NCI-H1436 (cell line): ENCODE measurements at places on chromosomes 1 and 21.
A peak's percentile ranks its signal among the peaks of the same experiment; 100 is the strongest.

DNA sequence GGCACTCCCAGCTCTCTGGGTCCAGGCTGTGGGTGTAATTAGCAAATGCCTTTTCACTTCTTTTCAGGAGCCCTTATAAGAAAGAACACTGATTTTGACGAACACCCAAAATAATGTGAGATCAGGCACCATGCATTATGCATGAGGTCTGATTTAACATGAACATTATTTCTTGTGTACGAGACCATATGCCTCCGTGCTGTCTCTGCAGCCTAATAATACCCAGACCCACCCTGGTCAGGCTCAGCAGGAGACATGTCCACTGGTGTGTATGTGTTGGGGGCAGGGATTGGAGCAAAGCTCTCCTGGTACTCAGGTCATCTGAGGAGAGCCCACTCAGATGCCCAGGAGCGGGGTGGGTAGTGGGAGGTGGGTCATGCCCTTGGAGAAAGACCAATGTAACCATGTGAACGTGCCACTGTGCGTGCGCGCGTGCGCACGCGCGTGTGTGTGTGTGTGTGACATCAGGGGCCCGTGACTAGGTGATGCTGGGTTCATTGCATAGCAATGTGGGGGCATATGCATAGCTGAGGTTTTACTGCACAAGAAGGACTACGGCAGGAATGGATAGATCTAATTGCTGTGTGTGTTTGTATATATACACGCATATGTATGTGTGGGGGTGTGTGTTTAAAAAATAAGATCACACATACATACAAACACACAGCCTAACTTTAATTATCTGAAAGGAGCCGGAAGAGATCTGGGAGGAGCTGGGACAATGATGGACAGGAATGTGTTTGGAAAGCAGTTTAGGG lies 7.1 kb downstream of the POU3F1 start:
- DNase-seq = no peak

DNA sequence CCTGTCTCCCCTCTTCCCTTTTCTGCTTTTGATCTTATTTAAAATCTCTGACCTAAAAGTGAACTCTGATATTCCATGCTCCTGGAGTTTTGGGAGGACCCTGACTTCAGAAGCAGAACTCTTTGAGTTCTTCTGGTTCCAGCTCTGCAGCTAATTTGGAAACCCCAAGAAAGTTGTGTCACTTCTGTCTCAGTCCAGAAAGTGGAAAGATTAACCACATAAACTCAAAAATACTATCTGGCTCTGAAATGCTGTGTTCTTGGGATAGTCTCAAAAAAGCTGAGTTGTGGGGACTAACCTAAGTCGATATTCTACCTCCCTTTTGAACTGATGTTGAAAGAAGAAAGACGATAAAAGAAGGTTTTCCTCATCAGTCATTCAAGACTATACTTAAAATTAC lies 59.8 kb downstream of the ITPKB start:
- DNase-seq = no peak

- DNase-seq = no peak
These were observed 63.5 kb upstream of the NRIP1 start for GRCh38 chr21:15128267-15128666.

DNA sequence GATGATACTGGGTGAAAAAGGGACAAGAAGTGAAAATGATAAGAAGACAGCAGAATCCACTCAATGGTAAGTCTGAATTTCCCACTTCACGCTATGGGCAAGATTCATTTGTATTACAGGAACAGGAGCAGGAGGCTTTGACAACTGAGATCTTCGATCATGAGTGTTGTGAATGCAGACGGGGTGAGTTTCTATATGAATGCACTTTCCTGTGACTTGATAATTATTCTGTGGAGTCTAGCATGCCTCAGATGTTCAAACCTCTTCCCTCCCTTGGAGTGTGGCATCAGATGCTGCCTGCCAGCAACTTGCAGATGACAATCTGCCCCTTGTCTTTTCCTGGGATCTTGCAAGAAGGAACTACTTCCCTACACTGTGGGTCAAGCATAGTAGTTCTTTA lies 225.4 kb downstream of the HLX start:
- DNase-seq = no peak

- no peak for DNase-seq
These were observed 118.5 kb downstream of the FGGY start for GRCh38 chr1:59415286-59415850.

DNA sequence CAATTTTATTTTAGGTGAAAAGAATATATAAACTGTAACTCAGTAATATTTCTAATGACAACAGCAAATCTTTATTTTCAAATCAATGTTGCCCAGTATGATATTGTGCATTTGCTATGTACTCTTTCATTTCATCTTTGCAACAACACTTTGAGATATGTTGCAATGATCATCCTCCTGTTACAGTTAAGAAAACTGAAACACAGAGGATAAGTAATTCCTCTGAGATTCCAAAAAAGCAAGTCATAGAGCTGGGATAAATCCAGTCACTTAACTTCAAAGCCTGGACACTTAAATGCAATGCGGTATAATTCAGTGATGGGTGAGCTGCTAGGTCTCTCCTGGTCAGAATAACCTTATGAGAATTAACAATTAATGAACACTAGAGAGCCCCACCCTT lies 48.6 kb upstream of the EXO1 start:
- DNase-seq = no peak

DNA sequence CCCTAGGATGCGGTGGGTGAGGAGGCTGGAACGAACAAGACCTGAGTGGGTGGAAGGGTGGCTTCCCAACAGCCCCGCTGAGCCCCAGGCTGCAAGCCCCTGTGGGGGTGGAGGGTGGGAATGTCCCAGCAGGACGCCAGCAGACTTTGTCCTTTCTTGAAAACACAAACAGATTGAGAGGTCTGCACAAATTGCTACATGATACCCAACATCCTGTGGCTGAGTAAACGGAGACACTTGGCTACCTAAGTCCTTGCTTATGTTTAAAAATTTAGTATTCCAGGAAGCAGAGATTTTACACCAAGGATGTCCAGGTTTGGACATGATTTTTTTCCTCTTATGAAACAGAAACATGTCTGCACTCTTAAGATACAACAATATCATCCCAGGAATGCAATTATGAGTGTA lies 11.8 kb upstream of the F3 start:
- DNase-seq = no peak

DNA sequence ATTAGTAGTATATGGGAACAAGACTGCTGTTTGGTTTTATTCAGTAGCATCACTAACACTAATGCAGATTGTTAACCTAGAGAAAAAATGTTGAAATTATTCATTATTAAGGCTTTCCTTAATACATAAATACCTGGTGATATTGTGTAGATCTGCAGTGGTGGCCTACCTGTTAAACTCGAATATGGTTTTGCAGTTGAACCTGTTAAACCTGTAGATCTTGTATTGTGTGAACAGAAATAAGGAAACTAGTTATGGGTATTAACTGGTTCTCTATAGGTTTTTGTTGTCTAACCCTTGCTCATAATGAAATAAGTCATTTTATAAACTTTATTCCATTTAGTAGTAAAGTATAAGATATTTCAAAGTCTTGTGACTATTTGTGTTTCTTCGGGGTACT lies 23.9 kb downstream of the PKN2 start:
- DNase-seq = no peak

- no peak for DNase-seq
These were observed 331.6 kb downstream of the SRGAP2C start for GRCh38 chr1:121516234-121516967.

- DNase-seq = no peak
These were observed at the start of gene KRTAP12-3 for GRCh38 chr21:44657635-44658540. Gene KRTAP12-3 (plus strand): TSS chr21:44657932. CDS start chr21:44657980, 48 bp downstream.

DNA sequence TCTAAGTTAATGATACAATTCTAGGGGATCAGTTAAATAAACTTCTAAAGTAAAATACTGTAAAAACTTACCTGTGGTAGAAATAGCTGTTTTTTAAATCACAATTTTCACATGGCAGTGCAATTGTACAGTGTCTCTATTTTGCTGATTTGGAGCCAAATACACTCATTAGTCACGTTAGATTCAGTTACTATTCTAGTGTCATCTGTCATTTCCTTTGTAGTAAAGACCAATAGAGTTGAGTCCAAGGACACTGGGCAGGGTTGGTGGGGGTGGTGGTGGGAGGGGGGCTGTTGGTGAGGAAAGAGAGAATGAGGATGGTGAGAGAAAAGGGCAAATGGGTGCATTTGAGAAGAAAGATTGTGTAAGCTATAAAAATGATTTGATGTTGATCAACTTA lies 33.6 kb downstream of the CD55 start:
- no peak for DNase-seq

- no peak for DNase-seq
These were observed 52.8 kb downstream of the SDC3 start for GRCh38 chr1:30855686-30856259.

DNA sequence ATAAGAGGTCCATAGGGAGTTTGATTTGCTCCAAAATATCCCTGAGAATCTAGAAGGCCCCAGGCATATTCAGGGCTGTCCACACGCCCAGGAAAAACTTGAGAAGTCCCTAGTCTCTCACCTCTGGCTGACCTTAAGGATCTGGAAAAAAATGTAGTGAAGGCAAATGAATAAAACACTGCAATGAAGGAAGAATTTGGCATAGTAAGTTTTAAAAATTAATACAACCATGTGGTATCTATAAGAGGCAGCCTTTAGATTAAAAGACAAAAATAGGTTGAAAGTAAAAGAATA lies 91.3 kb downstream of the COLGALT2 start:
- DNase-seq = no peak

DNA sequence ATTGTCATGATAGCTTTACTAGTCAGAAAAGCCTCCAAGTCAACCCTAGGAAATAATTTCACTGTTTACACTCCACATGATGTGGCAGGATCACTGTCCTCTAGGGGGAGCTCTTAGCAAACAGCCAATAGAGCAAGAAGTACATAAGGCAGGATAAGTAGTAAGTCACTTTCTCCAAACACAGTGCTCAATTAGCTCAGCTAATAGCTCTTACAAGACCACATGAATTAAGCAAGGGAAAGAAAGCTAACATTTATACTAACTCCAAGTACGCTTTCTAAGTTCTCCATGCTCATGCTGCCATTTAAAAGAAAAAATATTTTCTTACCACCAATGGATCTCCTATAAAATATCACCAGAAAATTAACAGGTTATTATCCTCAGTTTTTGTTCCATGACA lies 66.9 kb upstream of the LRIF1 start:
- DNase-seq = peak; percentile 36

- no peak for DNase-seq
These were observed 1.3 kb downstream of the DENND4B start for GRCh38 chr1:153945131-153945794.

GRCh38 chr1:12158357-12159092 lies 8.3 kb upstream of the TNFRSF1B start:
- no peak for DNase-seq

DNA sequence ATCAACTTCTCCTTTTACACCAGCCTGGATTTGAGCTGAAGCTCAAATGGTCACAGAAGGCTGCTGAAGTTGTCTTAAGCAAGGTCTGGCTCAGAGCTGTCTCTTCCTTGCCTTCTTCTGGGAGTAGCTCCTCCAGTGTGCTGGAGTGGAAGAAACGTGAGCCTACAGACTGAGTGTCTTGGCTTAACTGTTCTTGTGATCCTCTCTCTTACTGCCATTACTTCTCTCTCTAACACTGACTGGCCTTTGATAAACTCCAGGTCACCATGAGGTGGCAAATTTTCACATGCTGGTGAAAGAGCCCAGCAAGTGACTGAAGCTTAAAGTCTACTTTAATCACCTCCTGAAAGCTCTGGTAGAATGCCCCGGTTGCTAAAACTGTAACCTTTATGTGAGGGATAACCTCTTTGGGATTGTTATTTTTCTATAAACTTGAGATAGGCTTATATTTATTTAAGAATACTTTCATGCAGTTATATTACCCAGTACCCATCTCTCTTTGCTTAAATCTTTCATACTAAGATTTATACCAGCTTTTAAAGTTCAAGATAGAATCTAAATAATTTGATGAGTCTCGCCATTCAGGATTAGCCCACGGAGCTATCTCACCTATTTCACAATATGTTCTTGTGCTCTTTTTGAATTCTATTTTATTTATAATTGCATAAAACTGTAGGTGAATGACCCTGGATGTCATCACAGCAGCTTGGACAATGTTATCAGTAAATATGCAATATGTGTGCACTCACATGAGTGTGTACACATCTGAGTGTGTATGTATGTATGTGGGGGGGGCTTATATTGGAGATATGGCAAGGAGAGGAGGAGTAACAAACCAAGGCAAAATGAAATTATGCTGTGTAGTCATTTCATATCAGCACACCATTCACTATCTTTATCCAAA lies 924.0 kb downstream of the LTN1 start:
- DNase-seq = no peak

DNA sequence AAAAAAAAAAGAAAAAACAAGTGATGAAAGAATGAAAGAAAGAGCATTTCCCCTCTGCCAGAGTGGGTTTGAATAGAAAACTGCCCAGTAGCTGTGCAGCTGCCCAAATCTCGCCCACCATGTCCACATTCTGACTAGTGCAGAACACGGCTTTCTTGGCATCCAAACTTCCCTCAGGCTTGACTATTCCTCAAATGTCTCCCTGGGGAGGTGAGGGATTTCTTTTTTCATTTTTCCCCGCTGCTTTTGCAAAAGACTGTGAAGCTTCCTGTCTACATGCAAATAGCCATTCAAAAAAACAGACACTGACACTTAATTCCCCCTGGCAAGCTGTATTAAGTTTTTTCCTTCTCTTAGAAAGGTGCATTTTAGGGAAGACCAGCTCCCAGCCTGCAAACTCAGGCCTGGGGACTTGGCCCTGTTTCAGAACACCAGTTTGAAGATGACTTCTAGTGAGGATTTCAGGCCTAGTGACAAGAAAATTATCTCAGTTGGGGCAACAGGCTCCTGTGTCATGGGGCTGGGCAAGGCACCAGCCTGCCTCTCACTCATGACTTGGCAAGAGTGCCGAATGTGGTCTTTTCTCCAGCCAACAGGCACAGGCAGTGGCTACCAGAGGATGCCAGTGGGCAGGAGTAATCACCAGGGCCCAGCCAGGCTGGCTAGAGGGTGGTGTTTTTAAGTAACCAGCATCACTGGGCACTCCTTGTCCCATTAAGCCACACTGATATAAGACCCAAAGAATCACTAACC lies 178.1 kb upstream of the NFIA start:
- no peak for DNase-seq

GRCh38 chr21:43975469-43976098 lies 36.5 kb upstream of the TRAPPC10 start:
- DNase-seq = peak; percentile 46

- no peak for DNase-seq
These were observed 876 bp downstream of the EFCAB7 start for GRCh38 chr1:63524201-63524600.

- no peak for DNase-seq
These were observed 124.1 kb downstream of the OMA1 start for GRCh38 chr1:58422436-58422835.

DNA sequence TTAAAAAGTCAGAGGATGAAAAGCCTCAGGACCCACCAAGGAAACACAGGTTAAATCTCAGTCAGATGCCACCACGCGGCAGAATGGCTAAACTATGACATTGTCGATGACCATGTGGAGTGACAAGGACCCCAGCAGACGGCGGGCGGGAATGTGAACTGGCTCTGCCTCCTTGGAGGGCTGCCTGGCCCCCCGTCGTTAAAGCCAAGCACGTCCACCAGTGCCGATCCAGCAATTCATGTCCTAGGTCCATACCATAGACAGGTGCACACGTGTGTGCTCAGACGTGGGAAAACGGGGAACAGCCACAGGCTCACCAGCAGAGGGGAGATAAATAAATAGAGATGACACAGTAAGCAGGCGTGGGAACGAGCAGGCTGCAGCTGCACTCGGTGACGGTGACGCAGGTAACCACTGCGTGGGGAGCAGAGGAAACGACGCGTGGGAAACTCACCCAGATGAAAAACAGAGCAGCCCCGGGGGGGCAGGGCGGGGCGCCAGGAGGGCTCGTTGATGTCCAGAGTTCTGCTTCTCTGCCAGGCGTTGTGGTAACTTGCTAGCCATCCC lies 28.3 kb upstream of the PCBP3 start:
- no peak for DNase-seq
